ENCODE measurements at places on chromosomes 1 and 21. TPM values are rescaled to one million over a fixed set of nuclear protein-coding genes. Genes with fewer than 3 reads are reported as not detected.

DNA sequence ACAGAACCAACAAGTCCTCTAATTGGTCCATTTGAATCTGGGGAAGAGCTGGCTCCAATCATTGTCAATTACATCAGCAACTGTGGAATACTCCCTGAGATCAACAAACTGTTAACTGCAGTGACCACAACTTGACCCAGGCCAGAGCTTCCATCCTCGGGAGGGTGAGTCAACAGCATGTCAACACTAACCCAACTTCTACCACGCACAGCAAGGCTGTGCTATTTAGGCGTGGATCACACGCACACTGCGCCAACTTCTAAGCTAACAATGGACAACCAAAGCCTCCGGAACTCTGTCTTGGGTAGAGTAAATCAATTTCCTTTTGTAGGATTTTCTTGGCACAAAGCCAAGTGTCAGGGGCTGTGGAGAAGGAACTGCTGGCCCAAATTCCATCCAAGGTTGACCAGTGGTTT lies 30.4 kb downstream of the APP start:
- no peak for DNase-seq

GRCh38 chr1:74180490-74180889 lies 17.5 kb downstream of the LRRIQ3 start:
- no peak for DNase-seq

Gene LCE6A
- total RNA-seq: not detected

DNA sequence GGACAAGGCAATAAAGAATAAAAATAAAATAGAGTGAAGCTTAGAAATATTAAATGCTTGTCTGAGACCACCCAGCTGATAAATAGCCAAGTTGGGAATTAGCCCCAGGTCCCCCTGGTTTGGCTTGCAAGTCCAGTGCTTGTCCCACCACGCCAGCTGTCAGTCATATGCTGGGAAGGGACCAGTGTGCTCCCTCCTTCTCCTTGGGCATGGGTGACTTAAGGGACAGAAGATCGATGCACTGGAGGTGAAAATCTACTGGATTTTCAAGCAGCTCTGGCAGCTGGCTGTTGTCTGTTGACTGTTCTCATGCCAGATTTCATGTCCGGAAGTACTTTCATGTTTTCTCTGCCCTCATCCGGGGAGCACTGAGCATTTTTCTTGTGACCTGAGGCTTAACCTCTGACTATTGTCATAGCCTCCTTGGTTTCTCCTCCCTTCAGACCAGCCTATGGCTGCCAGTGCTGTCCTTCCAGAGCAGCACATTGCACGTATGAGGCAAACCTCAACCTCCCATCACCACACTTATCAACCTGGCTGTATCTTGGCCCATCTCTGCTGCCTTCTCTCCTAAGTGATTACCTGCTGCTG lies 12.4 kb downstream of the LMOD1 start:
- DNase-seq: no peak

Gene SAMSN1
- total RNA-seq: 1.1 TPM

Gene NOS1AP
- 9.9 TPM for total RNA-seq

All from prostate gland (tissue), 2 donors.